Activated CD8-positive, alpha-beta memory T cell treated with anti-CD3 and anti-CD28 coated beads for 1 hour (primary cell): ENCODE measurements at places on chromosomes 4 and X.

DNA sequence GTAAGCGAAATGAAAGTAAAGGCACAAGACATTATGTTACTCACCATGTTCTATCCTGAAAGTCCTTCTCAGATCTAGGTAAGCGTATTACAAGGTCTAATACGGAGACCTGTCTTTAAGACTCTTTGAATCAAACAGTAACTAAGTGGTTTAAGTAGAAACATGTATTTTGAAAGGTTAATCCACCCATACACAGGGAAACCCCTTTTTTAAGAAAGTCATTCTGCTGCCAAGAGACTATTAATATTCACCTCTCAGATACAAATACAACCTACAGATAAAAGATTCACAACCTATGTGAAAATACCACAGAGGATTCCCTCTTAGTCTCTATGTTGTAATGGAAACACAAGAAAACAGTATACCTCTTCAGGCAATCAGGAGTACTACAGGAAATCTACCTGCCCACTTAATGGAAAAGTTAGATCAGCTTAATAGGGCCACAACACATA lies 63.2 kb upstream of the TNIP3 start:
- no peak for DNase-seq

DNA sequence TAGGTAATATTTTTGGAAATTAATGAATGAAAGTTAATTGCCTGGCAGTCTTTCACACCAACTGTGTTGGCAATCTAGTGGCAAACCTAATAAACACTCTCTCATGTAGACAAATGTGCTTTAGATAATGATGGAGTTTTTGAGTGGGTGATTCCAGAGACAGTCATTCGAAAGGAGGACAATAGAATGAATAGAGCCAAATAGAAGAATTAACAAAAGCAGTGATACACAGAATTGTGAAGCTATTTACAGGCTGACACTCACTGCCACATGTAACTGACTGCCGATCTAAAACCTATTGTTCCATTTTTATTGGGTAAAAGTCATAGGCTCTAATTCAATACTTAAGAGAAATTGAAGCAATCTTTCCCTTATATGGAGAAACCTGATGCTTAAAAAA lies 338.5 kb downstream of the PCDH7 start:
- DNase-seq = no peak

DNA sequence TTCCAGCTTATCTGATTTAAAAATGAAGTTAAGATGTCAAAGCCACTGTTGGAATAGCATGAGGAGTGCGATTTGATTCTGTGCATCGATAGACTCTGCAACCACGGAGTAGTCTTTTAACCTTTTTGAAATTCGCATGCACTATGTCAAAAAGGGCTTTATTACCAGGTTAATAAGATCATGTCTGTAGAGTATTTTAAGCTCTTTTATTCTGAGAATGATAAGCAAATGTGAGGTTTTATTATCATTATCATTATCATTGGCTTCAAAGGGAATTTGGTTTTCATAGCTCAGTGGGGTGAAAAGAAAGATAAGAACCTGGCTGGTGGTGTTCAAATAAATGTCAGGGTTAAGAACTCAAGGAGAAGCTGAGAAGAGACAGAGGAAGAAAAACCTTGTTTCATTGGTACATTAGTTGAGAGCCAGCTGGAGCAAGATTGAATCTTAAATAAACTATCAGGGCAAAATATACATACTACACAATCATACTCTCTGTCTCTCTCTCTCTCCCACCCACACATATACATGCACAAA lies 102.6 kb downstream of the MMRN1 start:
- no peak for DNase-seq

DNA sequence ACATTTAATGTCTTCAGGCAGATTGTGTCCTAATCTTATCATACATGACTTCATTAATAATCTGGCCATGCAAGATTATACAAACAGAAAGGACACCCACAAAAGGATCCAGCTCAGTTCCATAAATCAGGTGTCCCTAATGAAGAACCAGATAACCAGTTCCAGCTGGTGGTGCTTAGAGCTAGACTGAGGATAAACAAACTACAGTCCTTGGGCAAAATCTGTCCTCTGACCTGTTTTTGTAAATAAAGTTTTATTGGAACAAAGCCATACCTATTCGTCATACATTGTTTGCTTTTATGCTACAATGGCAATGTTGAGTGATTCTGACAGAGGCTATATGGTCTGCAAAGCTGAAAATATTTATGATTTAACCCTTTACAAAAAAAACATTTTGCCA lies 199.5 kb downstream of the MID1IP1 start:
- no peak for DNase-seq

GRCh38 chrX:115616943-115617563 lies 56.1 kb downstream of the PLS3 start:
- DNase-seq = no peak

GRCh38 chrX:77628294-77629025 lies 157.6 kb downstream of the ATRX start:
- no peak for DNase-seq

DNA sequence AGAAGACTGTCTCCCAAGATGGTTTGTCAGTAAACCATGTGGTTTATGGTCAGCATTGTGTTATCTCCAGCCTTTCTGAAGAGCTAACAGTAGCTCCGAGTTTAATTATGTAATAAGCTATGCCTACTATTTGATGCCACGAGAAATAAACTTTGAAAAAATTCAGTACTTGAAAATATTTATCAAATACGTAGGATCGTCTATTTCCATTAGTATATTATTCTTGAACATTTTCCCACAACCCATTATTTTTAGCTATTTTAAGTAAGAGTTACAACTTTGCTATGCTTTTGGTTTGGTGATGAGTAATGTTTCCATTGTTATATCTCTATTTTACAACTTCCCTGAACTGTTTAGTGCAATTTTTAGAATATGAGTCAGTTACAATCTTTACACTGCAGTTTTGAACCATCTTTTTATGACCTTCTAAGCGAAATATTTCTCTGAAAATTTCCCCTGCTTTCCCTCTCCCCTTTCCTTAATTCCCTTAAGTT lies 44.5 kb upstream of the TRIM2 start:
- DNase-seq = no peak

GRCh38 chrX:20274121-20274520 lies 7.4 kb upstream of the RPS6KA3 start:
- DNase-seq = no peak

DNA sequence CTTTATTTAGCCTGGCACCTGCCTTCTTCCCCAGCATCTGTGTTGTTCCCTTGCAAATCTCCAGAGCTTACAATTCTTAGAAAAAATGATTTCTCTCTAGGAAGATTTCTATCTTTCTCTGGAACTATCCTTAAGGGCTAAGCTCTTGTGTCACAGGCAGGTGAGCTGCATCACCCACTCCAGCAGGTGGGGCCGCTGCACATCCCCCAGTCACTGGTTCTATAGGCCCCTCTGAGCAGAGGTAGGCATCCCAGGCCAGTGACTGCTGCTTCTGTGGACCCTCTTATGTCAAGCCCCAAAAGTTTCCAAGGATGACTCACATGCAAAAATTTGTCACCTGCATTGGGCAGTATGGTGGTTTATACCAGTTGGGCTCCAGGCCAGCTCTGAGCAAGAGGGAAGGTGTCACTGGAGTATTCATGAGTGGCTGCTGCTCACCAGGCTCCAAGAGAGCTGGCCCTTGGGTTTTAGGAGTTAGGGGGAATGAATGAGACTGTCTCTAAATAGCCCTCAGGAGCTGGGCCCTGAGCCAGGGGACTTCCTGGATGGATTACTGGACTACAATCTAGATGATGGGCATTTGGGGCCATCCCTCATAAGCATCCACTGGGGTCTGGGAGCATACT lies 208.1 kb upstream of the EOLA2 start:
- no peak for DNase-seq

DNA sequence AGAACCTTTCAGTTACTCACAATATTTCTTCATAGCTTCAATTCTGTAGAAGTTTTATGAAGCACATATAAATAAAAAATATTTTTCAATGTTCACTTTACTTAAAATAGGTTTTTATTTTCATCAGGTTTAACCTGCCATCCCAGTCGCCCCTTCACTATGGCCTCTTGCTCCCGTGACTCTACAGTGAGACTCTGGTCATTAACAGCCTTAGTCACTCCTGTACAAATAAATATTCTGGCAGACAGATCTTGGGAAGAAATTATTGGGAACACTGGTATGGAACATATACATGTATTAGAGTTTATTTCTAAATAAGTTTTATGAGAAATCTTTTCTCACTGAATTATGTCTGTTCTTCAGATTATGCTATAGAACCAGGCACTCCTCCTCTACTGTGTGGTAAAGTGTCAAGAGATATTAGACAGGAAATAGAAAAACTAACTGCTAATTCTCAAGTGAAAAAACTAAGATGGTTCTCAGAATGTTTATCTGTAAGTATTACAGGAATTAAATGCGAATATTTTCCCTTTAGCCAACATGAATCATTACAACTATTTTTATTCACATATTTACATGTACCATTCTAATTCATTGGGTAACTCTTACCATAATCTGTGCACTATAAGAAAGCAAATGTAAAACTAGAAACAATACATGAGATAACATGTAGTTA lies 45.6 kb downstream of the SPATA4 start:
- no peak for DNase-seq

DNA sequence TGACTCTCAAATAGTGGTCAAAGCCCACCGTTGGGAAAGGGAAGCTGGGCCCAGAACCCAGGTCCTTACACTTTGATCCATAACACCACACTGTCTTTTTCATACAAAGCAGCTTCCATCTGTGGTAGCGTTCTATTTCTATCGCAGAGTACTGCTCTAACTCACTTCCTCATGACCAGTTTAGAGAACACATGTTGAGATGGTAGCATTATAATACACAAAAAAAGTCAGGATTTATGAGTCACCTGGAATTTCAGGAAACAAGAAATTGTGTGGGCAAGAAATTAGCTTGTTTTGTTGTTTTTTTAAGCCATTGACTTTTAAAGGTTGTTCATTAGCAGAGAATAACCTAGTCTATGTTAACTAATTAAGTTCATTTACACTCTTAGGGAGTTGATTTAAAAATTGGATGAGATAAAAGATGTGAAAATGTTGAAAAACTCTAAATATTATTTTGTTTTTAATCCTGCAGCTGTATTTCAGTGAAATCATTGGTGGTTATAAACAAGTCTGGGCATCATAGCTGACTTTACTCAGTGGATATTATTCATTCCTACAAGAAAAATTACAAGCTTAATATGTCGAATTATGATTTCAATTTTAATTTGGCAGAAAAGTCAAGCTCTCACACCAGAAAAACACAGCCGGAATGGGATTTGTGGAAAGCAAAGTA lies 1011.1 kb upstream of the HS3ST1 start:
- DNase-seq = no peak

GRCh38 chr4:8336412-8337075 lies 67.0 kb downstream of the HTRA3 start:
- DNase-seq = no peak

- no peak for DNase-seq
These were observed 168.8 kb downstream of the RELL1 start for GRCh38 chr4:37517326-37517725.

DNA sequence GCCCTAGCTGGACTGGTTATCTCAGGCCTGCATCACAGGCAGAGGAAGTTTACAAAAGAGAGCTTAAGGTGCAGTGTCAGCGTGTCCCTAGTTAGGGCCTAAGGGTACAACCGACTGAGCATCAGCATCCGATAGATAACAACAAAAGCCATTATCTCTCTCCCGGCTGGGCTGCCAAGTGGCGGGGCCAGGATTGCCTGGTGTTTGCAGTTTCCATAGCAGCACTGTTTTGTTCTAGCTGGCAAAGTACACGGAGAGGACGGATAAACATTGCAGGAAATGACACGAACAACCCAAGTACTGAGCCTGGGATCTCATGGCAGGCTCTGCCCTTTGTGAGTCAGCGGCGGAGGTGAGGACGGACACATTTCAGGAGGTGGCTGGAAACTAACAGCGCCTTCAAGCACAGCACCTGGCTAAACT lies 104.7 kb upstream of the NOCT start:
- no peak for DNase-seq

GRCh38 chr4:173009129-173009823 lies 159.3 kb upstream of the GALNT7 start:
- DNase-seq = no peak

GRCh38 chr4:87462102-87462501 lies 39.7 kb downstream of the NUDT9 start:
- no peak for DNase-seq

DNA sequence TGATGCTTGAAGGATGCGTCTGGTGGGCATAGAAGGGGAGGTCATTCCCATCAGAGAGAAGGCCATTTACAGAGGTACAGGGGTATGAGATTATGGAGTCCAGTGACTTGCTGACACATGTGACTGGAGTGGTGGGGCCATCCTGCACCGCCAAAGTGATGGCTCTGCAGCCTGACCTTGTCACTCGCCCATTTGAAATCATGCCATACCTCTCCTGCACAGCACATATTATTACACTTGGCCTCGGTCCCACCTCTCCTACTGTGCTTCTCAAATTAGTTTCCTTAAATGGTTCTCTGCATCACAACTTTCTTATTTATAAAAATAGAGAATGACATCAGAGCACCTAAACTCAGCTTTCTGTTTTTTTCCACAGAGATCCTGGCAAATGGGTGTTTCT lies 60.7 kb upstream of the HAND2 start:
- DNase-seq = no peak

DNA sequence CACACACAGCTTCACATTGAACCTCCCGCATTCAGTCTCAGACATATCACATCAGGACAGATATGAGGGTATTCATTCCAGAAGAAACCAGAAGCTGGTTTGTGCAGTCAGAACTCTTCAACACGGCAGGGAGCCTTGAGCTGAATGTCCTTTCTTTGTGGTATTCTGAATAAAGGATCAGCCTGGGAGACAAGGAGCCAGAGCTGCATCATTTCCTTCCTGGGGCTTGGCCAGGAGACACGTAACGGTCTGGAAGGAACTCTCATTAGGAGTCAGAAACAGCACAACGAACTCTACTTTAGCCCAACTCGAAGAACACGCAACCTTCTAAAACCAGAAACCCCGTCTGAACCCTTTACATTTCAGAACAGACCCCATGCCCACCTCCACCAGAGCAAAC lies 46.4 kb downstream of the KDR start:
- DNase-seq = no peak

GRCh38 chr4:82629238-82630000 lies 67.6 kb upstream of the TMEM150C start:
- DNase-seq = no peak

GRCh38 chr4:93467484-93468155 lies 360.9 kb upstream of the ATOH1 start:
- no peak for DNase-seq

DNA sequence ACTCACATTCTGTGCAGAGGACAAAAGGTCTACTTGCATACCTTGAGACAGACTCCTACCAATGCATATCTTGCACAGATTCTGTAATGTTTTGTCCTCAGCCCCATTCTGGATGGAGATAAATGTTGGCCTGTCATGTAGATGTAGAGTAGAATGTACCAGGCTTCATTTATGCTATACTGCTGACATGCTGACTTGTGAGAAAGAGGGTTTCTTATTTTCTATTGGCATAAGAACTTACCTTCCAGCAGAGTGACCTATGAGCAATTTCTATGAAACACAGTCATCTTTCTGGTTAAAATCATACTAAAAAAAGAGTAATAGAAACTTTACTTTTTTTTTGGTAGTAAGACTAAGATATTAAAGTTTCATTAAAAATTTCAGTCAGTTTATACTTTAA lies 17.2 kb downstream of the SLC4A4 start:
- DNase-seq = no peak

GRCh38 chr4:98570151-98570797 lies 88.1 kb downstream of the TSPAN5 start:
- DNase-seq = no peak
